Mammary epithelial cell (primary cell): ENCODE measurements at places on chromosomes 11 and 22. TPM values are rescaled to one million over a fixed set of nuclear protein-coding genes. Genes with fewer than 3 reads are reported as not detected.

SYT8 gene
- 209 TPM for total RNA-seq

SLC22A8 gene
- total RNA-seq: not detected

KCTD17 gene
- total RNA-seq: 21.2 and 25.9 TPM in 2 replicates

GSTT2 gene
- 1.6 and 4.6 TPM in 2 replicates for total RNA-seq

RIMBP3B gene
- total RNA-seq: not detected in 2 replicates

CLTCL1 gene
- 28.2 and 33.2 TPM in 2 replicates for total RNA-seq

PARVG gene
- total RNA-seq: not detected

ACR gene
- not detected for total RNA-seq

MS4A7 gene
- total RNA-seq: not detected in 2 replicates

DEPDC5 gene
- total RNA-seq: 14.8 TPM

DNA sequence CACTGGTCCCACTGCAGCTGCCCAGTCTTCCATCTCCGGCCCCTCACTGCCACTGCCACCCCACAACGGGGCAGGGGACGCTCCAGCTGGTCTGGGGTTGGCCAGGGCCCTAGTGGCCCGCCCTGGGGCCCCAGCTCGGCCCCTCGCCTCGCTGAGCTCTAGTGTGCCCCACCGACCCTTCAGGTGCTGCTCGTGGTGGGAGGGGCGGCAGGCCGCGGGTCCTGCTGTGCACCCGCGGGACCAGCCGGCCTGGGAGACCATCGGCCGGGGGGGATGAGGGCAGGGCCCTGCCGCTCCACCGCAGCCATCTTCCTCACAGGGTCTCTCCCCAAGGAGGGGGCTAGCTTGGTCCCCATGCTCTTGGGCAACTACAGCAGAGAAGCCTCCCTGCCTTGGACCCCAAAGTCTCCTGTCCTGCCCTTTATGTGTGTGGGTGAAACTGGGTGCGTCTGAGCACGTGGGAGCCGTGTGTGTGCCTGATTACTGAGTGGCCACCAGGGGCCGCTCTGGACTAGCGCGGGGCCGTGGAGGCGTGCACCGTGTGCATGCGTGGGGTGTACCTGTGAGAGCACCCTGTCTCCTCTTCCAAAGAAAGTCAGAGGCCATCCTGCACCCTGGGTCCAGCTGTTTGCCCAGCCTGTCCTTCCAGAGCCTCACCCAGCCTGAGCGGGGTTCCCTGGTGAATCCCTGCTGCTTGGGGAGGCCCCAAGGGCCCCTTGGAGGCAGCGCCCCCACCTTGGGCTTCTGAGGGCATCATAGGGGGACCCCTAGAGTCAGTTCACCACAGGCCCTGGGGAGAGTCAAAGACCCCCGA is 6.0 kb upstream of the ACR start:
- peak; percentile 40 for DNase-seq

DNA sequence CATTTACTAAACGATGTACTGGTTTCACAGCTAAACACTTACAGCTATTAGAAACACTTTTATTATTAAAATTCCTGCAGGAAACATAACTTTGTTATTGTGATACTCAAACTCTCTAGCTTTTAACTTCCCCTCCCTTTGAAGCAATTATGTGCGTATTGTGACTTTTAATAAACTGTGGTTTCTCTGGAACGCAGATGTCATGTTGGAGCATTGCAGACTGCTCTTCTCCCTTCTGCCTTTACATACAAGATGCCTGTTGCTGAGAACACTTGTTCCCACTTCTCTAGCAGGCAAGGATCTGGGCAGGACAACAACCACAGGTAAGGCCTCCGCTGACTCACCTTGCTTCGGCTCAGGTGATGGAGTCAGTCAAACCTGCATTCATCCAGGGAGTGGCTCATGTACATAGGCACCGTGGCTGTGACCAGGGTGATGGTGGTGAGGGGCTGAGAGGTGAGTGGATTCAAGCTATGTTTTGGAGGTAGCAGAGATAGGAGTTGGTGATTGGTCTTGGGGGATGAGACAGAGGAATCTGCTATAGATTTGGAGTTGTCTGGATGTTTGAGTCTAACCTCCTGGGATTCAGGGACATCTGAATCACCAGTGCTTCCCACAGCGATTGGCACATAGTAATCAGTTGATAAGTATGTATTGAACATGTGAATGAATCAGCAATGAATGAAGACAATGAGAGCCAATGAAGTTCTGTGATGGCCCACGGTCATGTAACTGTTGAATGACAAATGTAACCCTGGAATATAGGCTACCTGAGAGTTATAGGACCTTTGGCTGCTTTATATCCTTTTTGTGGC is 106.0 kb downstream of the ADAMTS15 start:
- DNase-seq: peak; percentile 75

- DNase-seq: no peak
Measured at GRCh38 chr11:94757037-94757735, 11.0 kb upstream of the AMOTL1 start.

GRCh38 chr11:76591416-76591815 is 79.1 kb downstream of the LRRC32 start:
- DNase-seq: no peak

- no peak for DNase-seq
Measured at GRCh38 chr11:44943118-44943517, 7.6 kb downstream of the TP53I11 start.

- peak; percentile 19 for DNase-seq
Measured at GRCh38 chr11:34468209-34468841, 29.6 kb downstream of the CAT start.

DNA sequence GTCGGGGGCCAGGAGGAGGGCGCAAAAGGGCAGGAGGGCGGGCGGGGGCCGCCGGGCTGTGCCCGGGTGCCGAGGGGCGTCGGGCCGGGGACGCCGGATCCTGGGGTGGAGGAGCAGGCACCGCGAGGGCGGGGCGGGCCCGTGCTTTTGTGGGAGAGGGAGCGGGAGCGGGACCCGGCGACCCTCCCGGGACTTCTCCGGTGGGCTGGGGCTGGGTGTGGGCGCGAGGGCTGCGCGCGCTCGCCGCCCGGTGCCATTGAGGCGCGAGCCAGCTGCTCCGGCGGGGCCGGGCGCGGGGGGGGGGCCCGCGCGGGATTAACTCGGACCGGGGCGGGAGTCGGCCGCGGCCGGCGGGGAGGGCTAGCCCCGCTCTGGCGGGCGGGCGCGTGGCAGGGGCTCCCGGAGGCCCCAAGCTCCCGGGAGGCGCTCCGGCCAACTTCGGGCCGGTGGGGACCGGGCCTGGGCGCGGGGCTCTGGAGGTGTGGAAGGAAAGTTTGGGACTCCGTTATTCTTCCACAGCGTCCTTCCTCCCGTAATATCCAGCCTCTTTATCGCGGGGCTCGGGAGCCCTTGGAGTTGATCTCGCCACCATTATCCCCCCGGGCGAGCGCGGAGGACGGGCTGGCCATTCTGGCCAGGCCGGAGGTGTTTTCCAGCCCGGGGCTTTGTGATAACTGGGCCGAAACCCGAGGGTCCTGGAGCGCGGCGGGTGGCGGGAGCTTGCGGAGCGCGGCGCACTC is 936 bp downstream of the CECR2 start:
- DNase-seq: no peak

- DNase-seq: peak; percentile 87
Measured at GRCh38 chr11:68471360-68472340, 11.1 kb downstream of the PPP6R3 start.

GRCh38 chr22:48778308-48779195 is 1049.1 kb downstream of the BRD1 start:
- DNase-seq: no peak

- DNase-seq: peak; percentile 78
Measured at GRCh38 chr11:102950622-102951081, 4.9 kb downstream of the MMP13 start.

DNA sequence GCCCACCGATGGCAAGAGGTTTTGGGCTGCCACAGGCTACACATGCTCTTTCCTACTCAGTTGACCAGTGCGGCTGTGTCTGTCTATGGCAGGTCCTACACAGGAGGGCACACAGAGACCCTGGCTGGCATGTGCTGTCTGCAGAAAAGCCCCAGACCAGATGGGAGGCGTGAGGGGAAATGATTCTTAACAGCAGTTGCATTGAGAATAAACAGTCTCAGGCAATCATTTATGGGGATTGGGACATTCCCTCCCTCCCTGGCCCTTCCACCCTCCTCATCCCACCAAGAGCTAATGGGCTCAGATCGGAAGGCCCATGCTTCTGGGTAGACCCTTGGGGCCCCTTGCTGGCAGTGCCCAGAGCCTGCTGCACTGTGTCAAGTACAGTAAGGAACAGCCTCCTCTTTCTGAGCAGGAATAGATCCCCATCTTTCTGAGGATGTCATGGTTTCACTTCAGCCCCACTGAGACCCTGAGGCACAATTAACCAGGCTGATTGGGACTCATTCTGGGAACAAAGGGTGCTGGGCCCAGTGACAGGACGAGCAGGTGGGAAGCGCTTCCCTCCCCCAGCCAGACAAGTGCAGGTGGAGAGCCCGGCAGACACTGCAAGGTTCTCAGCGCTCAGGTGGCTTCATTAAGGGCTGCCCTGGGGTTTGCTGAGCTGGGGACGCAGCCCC is 28.3 kb downstream of the TSPAN18 start:
- no peak for DNase-seq
